AG20443 (cell line): ENCODE measurements at places on chromosomes 11 and 22.

DNA sequence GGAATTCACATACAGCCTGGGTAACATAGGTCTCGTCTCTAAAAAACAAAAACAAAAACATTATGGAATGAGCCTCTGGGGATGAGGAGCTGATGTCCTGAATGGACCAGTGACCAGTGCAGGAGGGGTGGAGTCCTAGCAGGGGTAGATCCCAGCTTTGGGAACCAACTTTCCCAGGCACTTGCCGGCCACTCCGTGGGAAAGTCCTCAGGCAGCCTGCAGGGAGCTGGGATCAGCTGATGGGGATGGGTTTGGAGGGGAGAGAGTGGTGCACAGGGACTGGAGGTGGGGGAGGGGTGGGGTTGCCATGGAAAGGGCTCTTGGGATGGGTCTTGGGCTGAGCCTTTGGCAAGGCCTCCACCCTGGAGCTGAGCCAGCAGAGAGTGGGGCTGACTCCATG lies 19.1 kb downstream of the MGAT3 start:
- DNase-seq: no peak

- no peak for DNase-seq
Observed at GRCh38 chr11:5705688-5706087, 16.1 kb downstream of the TRIM22 start.

GRCh38 chr22:26922806-26923205 lies 265.4 kb downstream of the MIAT start:
- no peak for DNase-seq

GRCh38 chr11:64165481-64165841 lies 452 bp downstream of the MACROD1 start:
- no peak for DNase-seq

- no peak for DNase-seq
Observed at GRCh38 chr11:103688924-103689323, 347.5 kb upstream of the DDI1 start.

DNA sequence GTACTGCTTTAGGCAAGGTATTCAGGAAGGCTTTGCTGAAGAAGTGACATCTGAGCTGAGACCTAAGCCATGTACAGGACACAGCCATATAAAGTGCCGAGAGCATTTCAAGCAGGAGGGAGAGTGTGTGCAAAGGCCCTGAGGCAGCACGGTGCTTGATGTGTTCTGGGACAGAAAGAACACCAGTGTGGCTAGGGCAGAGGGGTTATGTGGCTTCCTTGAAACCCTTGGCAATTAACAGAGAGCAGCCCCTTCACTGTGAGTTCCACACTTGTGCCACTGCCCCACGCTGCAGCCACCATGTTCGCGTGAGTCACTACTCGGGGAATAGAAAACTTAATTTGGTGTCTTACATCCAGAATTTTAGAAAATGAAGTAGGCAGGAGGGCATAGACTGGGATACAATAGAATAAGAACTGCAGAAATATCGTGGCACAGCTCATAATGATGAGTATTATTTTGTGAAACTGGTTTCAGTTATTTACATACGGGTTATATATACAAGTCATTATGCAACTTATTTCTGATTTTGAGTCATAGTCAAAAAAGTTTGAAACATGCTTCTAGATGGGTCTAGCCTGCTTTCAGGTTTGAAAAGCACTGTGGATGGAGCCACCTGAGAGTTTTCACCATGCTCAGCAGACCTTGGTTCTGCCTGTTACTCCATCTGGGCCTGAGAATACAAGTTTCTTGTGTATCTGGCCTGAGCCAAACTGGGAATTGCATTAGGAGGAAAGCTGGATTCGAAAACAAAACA lies 11.8 kb downstream of the IL10RA start:
- DNase-seq: no peak

DNA sequence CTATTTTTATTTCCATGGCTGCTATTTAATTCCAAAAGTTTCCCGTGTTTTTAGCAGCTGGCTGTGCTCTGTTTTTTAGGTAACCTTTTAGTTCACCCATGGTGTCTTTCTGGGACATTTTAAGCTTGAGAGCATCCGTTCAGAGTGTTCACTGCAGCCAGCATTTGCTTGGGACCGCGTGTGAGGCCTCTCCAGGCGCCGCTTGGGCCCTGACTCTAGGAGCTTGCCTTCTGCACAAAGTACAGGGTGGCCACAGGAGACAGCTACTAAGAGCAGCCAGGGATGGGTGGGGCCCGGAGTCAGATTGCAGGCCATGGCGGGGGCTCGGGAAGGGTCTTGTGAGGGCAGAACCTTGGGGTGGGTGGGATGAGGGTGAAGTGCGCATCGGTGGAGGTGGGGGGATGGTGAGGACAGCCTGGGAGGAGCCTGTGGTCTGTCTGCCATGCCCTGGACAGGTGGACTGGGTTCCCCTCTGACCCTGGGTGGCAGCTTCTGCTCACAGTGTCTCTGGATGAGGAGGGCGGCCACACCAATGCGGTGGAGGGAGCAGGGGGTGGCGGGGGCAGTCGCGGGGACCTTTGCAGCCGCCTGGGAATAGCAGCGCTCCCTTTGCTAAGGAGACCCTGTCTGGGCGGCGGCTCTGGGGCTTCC lies 288.1 kb downstream of the TBC1D22A start:
- no peak for DNase-seq

- DNase-seq: no peak
Observed at GRCh38 chr22:18059473-18059872, 18.3 kb upstream of the PEX26 start.

GRCh38 chr22:30077279-30077880 lies 2.9 kb upstream of the HORMAD2 start:
- no peak for DNase-seq

GRCh38 chr11:64379817-64380709 lies 21.1 kb downstream of the RPS6KA4 start:
- no peak for DNase-seq

GRCh38 chr22:29332886-29333496 lies 17.5 kb upstream of the RASL10A start:
- DNase-seq: no peak

- no peak for DNase-seq
Observed at GRCh38 chr22:45524157-45524556, 21.5 kb downstream of the FBLN1 start.

- DNase-seq: peak; percentile 26
Observed at GRCh38 chr11:27524155-27524554, 17.6 kb upstream of the LIN7C start.
